Hematopoietic multipotent progenitor cell treated with erythropoietin and hydrocortisone succinate and interleukin-3 and kit ligand, for 15 days (in vitro differentiated cells): ENCODE measurements at places on chromosomes 5 and 9.

DNA sequence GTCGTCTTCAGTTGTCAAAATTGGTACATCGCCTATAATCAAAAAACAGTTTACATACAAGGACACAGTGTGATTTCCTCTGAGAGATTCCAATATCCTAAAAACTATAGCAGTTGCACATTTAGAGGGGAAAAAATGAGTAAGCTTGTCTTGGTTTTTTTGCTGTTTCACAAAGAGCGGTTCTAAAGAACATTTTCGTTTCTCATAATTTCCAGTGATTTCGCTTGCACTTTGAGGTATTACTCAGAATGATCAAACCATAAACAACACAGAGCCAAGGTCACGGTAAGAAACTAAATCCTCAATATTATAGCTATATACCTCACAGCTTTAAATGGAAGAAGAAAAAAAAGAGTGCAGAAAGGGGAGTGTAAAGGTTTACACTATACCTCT lies 861 bp downstream of the MTX3 start:
- DNase-seq = no peak

- peak; percentile 33 for DNase-seq
Measured at GRCh38 chr9:78031444-78031892, at the start of gene GNAQ. Gene GNAQ (minus strand): TSS chr9:78031811. CDS start chr9:78031235, 576 bp downstream.

- DNase-seq = no peak
Measured at GRCh38 chr9:114633438-114634089, 22.5 kb downstream of the TMEM268 start.

DNA sequence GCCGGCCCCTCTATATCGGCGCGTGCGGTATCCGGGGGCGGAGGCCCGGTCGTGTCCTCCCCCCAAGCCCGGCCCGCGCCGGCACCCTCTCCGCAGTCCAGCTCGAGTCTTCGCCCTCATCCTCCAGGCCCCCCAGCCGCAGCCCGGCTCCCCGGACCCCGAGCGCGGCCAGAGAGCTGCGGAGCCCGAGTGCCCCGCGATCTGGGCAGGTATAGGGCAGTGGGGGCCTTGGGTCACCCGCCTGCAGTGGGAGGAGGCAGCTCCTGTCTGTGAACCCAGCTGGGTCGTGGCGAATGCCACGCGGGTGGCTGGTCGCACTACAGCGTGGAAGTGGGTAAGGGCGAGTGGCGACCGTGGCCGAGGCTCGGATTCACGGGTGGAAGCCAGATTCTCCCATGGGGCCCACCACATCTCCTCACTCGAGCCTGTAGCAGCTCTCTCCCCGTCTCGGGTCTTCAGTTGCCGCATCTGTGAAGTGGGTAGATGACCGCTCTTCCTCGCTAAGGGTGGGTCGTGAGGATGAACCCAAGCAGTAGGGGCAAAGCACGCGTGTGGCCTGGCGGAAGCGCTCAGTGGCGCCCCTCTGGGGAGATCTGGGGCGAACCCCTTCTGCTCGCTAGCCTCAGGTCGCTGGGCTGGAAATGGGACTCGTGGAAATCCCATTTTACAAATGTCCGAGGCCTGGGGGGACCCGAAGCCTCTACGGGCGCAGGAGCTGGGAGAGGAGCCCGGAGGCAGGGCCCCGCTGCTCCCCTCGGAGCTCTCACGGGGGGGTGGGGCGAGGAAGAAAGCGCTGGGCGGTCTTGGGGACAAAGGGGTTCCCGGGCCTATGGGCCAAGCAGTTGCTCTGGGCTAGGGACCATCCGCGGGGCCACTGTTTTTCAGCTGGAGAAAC lies 1.9 kb downstream of the NR5A1 start:
- DNase-seq = no peak

- DNase-seq = no peak
Measured at GRCh38 chr9:13865869-13866268, 448.1 kb downstream of the NFIB start.

- no peak for DNase-seq
Measured at GRCh38 chr5:65893749-65894430, 32.5 kb upstream of the ERBIN start.

DNA sequence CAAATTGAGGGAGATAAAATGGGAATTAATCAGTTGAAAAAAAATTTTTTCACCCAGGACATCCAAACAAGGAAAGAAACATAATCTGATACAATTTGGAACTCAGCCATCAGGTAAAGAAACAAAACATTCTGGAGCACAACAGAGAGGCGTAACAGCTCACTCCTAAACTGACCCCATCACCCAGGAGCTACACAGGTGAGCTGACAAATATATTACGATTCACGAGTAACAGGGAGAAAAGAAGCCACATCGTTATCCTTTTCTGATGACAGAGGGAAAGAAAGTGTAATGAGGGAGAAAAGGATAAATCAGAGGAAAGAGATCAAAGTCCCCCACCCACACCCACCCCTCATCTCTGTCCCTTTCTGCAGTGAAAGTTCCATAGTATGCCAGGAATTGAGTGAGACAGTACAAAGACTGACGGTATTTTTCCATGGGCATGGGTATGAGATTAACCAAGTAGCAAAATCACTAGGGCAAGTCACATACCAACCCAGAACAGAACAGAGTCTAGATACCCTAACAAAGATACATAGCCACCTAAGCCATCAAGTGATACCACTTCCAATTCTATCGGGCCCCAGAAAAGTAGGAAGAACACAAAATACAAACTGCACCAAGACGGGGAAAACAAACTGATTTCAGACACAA lies 45.4 kb downstream of the TMEM245 start:
- DNase-seq = no peak

- no peak for DNase-seq
Measured at GRCh38 chr9:79257790-79258351, 313.9 kb upstream of the TLE4 start.

- DNase-seq = no peak
Measured at GRCh38 chr9:133767625-133768024, 29.5 kb upstream of the SARDH start.
